ENCODE measurements at places on chromosomes 7 and 10.

DNA sequence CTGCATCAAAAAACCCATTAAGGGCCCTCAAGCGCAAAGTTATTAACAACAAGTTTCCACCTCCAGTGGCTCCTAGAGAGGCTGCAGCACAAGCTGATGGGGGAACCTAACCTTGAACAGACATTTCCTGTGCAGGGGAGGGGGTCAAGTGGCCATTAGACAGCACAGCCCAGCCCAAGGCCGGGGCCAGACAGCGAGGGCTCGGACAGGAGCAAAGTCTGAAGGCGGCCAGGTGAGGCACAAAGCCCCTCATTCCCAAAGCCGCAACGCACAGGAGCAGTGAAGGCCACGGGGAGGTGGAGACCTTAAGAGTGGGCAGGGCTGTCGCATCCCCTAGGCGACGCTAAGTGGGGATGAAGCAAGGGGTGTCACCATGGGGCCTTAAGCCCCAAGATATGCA is 73.2 kb upstream of the ZNF746 start:
- no peak for DNase-seq

DNA sequence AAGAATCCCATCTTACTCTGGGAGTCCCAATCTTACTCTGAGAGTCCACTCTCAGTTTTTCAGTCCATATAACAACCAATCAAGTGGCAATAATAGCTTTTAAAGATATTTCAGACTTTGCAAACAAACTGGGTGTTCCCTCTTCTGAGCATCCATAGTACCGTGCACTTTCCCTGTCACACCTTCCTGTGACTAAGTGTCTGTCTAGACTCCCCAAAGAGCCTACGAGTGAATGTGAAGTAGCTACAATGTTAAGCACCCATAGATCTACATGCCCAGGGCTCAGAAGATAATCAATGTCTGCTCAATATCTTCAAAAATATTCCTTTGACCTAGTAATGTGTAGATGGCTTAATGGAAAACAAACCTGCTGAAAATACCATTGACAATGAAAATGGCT is 95.6 kb upstream of the ASAH2 start:
- DNase-seq, result no peak

GRCh38 chr10:34710391-34710751 is 104.7 kb downstream of the PARD3 start:
- peak; percentile 53 for DNase-seq

- DNase-seq, result peak; percentile 88
Measured at GRCh38 chr10:96673318-96674099, 46.8 kb downstream of the PIK3AP1 start.

- DNase-seq, result no peak
Measured at GRCh38 chr10:32538256-32538655, 92.3 kb downstream of the CCDC7 start.

DNA sequence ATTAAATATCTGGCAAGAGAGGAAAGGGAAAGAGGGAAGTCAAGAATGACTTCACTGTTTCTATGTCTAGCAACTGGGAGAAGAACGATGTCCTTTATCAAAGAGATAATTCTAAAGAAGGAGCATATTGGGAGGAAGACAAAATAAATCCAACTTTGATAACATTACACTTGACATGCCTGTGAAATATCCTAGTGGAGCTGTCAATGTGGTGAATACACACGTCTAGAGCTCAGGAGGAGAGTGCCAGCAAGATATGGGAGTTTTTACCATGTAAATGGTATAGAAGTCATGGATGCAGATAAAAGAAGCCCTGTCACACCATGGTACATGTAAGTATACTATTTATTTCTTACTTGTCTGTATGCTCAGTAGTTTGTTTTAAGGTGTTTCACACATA is 356.7 kb downstream of the HPSE2 start:
- no peak for DNase-seq

DNA sequence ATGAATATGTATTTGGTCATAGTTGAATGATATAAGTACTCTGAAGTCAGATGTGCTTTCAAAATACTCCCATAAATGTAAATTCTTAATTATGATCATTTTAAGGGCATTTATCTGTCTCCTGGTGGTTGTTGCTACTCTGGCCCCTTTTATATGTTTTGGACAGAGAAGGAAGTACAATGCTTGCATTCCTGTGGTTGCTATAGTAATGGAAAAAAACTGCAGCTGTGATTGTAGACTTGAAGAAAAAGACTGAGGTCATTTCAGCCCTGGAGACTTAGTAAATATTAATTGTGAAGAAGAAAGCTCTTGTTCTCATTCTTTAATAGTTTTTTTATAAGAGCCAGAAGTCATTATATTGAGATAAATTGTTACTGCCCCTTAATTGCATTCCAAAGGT is 70.2 kb upstream of the FERD3L start:
- DNase-seq, result no peak

DNA sequence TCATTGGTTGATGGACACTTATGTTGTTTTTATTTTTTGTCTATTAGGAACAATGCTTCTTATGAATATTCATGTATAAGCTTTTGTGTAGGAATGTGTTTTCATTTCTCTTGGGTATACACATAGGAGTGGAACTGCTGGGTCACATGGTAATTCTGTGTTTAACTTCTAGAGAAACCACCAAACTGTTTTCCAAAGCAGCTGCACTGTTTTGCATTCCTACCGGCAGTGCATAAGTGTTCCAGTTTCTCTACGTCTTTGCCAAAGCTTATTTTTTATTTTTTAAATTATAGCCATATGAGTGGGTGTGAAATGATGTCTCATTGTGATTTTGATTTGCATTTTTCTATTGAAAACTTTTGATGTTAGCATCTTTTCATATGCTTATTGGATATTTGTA is 51.3 kb downstream of the ADK start:
- DNase-seq, result no peak

GRCh38 chr7:35695473-35695850 is 527 bp upstream of the HERPUD2 start:
- DNase-seq, result peak; percentile 45

DNA sequence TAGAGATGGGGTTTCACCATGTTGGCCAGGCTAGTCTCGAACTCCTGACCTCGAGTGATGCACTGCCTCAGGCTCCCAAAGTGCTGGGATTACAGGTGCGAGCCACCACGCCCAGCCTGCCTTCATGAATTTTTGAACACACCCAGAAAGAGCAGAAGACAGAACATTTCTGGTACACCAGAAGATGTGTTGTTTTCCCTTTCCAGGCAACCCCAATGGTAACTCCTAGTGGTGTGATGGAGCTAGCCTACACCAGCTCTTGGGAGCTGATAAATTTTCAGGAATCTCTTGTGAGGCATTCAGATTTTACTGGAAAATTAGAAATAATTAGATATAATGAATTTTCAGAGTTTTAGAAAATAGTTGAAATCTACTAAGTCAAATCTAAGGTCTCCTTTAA is 904 bp upstream of the CCDC7 start:
- DNase-seq, result no peak

DNA sequence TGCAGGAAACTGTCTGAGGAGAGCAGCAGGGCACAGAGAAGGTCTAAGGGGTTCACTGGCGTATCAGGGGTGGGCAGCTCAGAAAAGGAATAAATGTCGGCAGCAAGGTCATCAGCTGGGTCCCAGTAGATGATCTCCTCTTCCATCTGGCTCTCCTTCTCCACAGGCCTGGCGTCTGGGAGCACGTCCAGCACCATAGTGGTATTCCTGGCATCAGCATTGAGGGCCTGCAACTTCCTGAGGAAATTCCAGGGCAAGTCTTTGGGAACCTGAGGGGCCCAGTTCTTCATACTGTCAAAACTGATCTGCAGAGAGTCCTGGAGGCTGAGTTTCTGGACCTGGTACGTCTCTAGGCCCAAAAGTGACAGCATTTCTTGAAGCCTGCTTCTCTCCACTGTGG is 9.6 kb upstream of the MRPS24 start:
- no peak for DNase-seq

DNA sequence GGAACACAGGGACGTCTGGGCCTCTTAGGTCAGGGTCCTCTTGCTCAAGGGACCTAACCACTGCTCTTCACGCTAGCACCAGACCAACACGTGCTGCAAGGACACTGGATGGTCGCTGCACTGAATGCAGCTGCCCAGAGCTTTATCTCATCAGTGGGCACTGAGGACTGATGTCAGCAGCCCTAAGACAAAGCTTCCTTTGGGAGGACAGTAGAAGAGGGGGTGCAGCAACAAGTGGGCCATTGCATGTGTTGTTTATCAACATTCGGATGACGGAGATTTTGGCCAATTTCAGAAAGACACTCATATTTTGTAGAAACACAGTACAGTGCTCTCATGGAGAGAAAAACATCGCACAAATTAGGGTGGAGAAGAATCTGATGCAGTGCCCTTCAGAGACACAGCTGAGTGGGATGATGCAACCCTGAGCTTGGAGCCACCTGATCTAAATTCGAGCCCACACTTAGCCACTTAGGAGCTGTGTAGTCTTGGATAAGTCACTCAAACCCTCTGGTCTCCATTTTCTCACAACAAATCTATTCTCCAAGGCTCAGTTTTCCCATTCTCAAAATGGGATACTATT is 1.7 kb downstream of the OPALIN start:
- DNase-seq, result no peak

DNA sequence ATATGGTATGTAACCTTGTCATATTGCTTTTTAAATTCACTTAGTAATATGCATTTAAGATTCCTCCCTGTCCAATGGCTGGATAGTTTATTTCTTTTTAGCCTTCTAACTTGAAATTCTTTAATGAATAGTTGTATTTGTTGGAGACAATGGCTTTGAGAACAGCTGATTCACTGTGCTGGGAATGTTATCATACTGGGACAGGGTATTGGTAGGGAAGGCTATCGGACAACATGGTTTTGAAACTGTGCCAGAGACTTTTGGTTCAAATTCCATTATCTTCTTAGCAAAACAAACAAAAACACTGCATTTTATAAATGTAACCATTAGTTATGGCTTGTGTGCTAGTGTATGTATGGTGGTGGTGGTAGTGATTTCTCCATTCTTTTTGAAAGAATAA is 517.1 kb upstream of the ANKRD30A start:
- DNase-seq, result peak; percentile 4

DNA sequence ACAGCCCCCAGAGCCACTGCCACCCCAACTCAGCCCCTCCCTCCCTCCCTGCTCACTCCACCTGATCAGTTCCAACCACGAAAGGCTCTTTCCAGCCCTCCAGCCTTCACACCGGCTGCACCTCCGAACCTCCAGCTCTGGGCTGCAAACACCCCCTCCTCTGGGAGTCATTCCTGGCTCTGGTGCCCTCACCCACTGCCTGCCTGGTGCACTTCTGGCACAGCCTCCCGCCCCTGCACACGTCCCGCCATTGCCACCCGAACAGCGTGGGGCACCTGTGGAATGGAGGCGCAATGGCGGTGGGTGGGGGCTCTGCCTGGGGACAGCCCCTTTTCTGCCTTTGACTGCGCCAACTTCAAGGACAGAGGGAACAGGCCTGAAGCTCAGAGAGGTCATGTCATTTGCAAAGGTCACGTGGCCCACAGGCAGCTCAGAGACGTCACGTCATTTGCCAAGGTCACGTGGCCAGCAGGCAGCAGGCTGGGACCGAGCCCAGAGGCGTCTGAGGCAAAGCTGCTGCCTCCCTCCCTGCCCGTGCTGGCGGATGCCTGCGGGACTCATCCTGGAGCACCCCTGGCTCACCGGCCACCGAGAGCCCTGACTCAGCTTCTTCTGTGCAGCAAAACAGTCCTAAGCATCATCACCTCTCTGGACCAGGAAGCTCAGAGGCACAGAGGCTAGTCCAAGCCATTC is 76.0 kb upstream of the DNAAF5 start:
- DNase-seq, result peak; percentile 74

- DNase-seq, result no peak
Measured at GRCh38 chr7:24158975-24159374, 125.0 kb upstream of the NPY start.

DNA sequence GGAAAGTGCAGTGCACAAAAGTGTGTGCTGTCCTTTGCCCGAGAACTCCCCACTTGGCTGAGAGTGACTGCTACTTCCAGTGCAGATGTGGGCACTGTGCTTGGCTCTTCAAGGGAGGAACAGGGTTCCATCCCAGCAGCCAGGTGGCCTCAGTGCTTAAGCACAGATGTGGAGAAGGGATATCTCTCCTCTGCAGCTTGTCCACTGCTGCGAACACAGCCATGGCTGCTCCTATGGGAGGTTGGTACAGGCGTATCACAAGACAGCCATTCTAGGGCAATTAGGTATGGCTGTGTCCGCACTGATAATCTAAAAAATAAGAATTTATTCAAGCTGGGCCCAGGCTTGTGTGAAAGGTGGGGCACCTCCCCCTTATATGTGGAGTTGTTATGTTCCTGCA is 66.6 kb downstream of the GLCCI1 start:
- no peak for DNase-seq

DNA sequence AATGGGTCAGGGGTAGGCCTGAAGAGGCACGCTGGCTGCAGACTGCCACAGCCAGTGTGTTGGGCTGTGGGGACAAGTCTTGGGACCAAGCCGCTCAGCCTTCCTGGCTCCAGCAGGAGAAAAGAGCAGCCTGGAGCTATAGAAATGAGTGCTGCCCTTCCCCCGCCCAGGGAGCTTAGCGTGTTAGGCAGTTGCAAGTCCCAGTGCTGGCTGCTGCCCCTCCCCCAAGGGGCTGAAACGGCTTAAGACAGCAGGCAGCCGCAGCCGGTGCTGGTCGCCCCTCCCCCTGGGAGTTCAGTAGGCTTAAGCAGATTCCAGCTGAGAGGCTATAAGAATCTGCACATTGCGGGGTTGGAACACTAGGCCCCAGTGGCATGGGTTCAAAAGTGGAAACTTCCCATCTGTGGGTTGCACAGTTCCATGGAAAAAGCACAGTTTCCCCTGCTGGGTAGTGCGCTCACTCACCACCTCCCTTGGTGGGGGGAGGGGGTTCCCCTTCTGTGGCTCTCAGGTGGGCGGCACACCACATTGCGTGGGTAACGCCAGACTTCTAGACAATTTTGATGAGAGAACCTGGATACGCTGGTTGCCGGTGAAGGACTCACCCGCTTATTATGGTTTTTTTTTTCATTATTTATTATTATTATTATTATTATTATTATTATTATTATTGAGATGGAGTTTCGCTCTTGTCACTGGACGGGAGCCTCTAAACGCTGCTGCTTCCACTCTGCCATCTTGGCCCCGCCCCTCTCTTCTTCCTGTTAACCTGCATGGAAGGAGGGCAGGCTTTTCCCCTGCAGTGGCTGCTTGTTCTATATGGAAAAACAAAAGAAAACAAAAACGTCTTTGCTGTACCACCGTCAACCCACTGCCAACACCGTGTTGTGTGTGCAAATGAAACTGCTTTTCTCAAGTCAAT is 151.1 kb downstream of the CXCL12 start:
- no peak for DNase-seq

GRCh38 chr7:108079648-108080591 is 50.2 kb downstream of the LAMB4 start:
- peak; percentile 58 for DNase-seq

DNA sequence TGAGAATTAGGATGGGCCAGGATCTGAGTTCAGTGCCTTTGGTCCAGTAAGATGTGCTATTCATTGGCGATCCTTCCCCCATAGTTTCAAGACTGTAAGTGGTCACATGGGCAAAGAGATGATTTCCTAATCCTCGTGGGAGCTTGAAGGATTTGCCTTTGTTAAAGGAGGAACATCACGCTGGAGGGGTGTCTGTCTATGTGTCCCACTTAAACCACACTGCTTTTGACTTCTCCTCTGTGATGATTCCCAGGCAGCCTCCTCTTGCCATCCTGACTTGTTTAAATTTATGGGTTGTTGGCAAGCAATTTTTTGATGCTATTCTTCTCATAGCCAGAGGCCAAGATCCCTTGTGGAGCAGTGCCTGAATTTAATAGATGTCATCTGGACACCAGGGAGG is 154.0 kb downstream of the TCF7L2 start:
- DNase-seq, result no peak
